Lower leg skin (tissue), 4 donors: ENCODE measurements at places on chromosomes 6 and 20.

- no peak for DNase-seq
These were observed 49.4 kb upstream of the SLC22A23 start for GRCh38 chr6:3506200-3506599.

DNA sequence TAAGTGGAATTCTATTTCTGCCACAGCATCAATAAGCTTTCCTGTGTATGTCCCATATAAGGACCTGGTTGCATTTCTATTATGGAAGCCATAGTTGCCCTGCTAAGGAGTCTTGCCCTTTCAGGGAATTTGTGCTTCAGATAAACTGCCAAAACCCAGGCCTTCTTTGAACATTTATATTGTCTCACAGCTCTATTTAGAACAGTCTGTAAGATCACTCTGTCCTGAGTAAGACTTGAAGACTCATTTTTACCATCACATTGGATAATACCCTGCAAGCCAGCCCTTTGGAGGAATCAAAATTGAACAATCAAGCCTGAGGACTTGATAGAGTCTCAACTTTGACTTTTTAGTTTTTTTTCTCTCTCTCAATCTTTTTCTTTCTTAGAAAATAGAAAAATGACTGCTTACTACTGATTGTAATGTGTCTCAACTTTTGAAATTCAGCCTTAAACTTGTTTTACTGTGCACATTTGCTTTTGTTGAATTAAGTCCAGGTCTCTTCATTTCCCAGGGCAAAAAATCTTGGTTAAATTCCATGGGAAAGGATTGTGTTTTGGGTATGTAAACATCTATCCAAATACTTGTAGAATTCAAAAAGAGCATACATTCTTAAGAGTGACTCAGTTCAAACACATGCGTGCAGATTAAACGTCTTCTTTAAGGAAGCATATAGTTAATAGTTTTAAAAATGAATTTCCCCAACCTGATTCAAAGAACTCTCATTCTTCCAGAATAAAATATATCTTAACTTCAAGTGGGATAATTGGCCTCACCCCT is 91.2 kb downstream of the PLCB1 start:
- DNase-seq = no peak

- DNase-seq = no peak
These were observed 375.9 kb upstream of the TSHZ2 start for GRCh38 chr20:52596256-52596655.

DNA sequence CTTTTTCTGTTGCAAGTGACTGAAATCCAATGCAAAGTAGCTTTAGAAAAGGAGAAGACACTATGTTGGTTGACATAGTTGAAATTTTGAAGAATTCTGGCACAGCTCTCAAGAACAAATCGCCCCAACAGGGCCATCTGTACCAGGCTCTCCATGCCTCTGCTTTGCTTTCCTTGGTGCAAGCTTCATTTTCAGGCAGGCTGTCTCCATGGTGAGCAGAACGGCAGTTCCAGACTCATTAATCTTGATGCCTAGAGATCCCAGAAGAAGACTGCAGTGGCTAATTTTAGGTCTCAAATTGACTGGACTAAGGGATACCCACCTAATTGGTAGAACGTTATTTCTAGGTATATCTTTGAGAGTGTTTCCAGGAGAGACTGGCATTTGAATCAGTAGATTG is 950.7 kb upstream of the FLRT3 start:
- DNase-seq = no peak

DNA sequence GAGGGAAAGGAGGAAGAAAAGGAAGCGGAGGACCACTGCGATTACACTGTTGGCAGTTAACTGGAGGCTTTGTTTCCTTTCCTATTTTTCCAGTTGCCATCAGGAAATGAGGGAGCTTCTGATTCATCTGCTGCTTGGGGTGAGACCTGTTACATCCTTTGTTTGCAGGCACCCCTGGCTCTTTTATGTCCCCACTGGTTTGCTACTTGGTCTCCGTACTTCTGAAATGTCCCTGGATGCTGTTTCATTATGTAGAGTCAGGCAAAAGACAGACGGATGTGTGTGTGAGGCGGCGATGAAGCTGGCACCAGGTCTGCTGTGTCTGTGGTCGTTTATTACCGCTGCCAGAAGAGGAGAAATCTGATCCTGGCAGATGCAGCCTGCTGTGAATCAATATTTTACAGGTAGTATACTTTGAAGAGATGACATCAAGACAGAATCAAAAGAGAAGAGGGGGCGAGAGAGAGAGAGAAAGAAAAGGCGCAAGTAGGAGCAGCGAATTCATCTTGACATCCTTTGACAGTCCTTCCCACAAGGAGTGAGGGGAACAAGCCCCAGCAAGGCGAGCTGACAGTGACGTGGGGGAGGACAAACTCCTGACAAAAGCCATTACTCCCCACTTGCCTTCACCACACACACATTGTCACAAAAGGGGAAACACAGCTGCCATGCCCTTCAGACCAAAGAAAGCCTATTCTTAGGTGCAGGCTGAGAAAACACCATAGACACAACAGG is 145.9 kb upstream of the FBXL4 start:
- DNase-seq = no peak

- DNase-seq = no peak
These were observed 109.5 kb downstream of the LCA5 start for GRCh38 chr6:79427721-79428120.

GRCh38 chr6:5712349-5713215 is 294.1 kb downstream of the NRN1 start:
- no peak for DNase-seq

DNA sequence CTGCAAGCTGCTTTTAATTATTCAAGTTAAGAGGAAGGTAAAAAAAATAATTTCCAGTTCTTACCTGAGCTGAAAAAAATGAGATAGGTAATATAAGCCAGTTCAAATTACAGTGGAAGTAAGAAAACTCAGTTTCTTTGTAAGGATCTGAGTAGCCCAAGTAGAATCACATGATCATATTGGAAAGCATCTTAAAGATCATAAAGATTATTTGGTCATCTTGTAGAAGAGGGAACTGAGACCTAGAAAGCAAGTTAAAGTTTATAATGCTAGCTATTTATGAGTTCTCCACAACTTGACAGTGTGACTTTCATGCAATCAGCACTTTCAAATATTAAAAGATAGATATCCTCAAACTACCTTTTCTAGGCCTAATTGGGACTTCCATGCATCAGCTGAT is 80.5 kb downstream of the FARS2 start:
- DNase-seq = no peak
